ENCODE measurements at places on chromosomes 2 and 18. TPM values are rescaled to one million over a fixed set of nuclear protein-coding genes. Genes with fewer than 3 reads are reported as not detected.

The PXDN gene
- 161 TPM for polyA plus RNA-seq

DNA sequence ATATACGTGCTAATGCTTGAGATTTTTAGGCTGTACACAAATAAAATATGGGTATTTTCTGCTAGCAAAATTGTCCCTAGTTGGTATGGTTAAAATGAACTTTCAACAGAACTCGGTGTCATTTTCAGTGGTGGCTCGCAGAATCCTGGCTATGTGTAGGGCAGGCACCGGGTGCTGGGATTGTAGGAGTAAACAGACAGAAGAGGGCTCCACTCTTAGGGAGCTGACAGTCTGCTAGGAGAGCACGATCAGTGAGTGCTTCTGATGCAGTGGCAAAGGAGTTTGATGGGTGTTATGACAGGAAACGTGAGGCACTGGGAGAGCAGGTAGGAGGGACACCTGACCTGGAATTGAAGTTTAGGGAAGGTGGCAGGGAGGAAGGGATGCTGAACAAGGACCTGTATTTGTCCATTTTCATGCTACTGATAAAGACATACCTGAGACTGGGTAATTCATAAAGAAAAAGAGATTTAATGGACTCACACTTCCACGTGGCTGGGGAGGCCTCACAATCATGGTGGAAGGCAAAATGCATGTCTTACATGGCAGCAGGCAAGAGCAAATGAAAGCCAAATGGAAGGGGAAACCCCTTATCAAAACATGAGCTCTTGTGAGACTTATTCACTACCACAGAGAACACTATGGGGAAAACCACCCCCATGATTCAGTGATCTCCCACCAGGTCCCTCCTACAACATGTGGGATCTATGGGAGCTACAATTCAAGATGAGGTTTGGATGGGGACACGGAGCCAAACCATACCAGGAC lies 105.4 kb upstream of the LCLAT1 start:
- no peak for DNase-seq

The C2orf66 gene
- polyA plus RNA-seq, result 0.31 TPM

DNA sequence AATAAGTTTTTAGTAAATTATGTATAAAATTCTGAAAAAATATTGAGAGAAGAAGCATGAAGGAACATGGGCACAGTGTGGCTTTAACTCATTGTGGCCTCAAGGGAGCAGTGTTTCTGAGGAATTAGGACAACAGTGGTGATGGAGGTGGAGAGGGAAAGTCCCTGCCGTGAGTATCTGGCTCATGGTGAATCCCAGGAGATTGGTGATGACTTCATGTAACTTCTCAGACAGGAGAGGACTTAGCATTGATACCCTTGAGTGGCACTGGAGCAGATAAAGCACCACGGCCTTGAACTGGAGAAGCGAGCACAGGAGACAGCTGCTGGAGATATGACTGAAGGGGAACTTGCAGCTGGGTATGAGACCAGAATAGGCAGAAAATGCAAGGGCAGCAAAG lies 35.0 kb upstream of the LRP1B start:
- no peak for DNase-seq

Measured in right renal cortex interstitium (tissue), 3 donors.